ENCODE measurements at places on chromosomes 16 and 17.

DNA sequence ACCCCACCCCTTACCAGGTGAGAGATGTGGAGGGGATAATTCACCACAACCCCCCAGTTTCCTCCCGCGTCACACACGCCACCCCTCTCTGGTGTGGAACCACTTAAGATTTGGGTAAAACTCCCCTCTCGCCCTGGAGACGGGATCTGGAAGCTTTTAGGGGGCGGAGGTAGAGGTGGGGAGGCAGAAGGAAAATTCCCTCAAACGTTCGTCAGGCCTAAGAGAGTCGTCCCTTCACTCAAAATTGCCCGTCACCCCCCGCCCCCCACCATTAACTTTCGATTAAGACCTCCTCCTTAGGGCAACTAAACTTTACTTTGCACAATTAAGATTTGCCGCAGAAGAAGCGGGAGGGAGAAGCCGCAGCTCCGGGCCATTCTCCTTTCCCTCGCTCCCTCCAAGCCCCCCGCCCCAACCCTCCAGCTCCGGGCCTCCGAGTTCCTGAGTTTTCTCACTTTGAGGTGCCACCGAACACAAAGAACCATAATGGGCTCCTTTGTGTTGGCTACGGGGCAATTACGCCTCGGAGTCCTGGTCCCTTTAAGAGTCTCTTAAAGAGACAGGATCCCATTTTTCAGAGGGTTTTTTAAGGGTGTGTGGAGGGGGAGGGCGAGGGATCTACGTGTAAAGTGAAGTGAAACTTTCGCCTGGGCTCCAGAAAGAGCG, 985 bp upstream of the FZD2 start:
- DNase-seq, result no peak

DNA sequence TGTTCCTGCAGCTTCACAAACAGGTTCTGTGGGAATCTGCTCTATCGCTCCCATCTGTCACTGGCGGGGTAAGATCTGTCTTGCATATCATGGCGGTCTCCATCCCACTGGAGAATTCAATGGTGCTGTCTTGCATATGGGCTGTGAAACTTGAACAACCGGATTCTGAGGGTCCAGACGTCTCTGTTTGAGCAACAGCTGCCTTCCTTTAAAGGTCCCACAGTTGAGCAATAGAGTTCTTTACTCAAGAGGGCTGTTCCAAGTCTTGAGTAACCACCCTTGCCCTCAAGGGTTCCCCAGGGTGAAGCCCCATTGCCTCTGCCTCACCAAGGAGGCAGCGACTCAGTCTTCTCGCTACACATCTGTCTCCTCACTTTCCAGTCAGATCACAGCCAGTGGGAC, 50.8 kb downstream of the ZFHX3 start:
- DNase-seq, result no peak

DNA sequence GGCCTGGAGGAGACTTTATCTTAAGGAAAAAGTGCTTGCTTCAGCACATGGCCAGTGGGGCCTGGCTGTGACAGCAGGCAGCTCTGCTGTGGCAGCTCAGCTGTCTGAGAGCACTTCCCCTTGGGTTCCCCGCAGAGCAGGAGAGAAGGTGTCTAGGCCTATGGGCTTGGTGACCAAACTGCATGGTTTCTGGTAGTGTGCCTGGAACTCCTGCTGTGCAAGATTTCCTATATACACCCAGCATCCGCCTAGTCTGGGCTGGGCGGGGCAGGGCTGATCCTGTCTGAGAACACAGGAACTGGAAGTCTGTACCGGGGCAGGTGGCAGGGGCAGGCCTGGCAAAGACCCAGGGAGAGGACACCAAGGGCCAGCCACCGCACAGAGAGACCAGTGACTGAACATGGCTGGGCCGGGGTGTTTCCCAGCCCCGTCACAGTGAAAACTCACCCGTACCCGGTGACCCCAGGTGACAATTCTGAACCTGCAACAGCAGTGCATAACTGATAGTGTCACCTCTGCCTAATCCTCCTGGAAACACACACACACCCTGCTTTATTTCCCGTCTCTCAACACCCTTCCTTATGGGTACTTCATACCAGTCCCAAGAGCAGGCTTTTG, 39.3 kb downstream of the CHD9 start:
- no peak for DNase-seq

- peak; percentile 13 for DNase-seq
These were observed 521 bp downstream of the GGA2 start for GRCh38 chr16:23509782-23510163.

DNA sequence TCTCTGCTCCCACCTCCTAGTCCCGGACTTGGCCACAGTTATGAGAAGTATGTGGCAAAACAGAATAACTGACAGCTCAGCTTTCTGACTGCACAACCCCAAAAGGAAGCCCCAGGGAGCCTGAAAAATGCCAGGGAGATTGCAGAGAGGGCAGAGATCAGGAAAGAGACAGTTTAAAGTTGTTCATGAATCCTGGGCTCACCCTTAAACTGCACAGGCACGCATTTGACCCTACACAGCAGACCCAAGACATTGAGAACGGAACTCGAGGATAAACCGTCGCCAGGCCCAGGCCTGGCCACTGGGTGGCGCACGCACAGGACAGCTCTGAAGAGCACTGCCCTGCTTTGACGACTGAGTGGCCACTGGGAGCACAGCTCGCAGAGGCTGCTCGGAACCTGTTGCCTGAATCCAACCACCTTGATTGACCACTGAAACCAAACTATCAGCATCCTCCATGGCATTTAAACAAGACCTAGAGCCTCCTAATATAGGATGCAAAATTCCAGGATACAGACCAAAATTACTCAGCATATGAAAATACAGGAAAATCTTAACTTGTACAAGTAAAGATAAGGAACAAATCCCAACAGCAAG, 114.0 kb downstream of the C16orf95 start:
- peak; percentile 53 for DNase-seq

GRCh38 chr17:77862890-77863813, 95.4 kb upstream of the TNRC6C start:
- no peak for DNase-seq

DNA sequence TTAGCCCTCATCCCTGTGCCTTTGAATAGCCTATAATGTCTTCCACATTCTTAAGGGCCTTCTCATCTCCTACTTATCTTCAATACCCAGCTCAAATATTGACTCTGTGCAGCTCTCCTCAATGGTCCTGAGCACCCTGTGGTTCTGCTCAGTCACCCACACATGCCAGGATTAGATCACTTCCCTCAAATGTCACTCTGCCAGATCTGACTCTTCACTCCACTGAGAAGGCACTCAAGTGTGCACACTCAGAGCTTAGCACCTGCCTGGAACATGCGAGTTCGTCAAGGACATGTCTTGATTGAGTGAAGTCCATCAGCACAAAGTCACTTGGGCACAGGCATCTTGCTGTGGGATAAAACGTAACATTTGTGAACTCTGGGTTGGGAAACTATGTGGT, 404.8 kb downstream of the CDH13 start:
- DNase-seq, result no peak

- DNase-seq, result no peak
These were observed 55.8 kb downstream of the CDRT4 start for GRCh38 chr17:15411384-15412198.

- no peak for DNase-seq
These were observed 2.3 kb downstream of the TMEM107 start for GRCh38 chr17:8173871-8174322.

- DNase-seq, result no peak
These were observed 22.5 kb downstream of the DNAI2 start for GRCh38 chr17:74296548-74296936.

DNA sequence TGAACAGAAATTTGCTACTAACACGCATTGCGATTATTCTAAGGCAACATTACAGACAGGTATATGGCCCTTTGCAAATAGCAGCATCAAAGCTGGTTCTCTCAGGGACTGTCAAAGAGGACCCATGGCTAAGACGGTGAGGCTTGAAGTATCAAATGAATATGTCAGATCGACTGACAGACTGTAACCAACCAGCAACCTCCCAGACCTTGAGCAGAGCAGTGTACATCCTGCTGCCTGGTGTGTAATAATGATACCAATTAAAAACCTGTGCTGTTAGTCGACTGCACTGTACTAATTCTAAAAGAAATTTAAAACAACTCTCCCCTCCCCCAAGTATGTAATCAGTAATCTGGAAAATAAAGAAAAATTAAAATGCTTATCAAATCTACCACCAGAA, 35.9 kb upstream of the GHDC start:
- DNase-seq, result no peak

GRCh38 chr16:56279132-56279531, 87.8 kb downstream of the GNAO1 start:
- peak; percentile 7 for DNase-seq

DNA sequence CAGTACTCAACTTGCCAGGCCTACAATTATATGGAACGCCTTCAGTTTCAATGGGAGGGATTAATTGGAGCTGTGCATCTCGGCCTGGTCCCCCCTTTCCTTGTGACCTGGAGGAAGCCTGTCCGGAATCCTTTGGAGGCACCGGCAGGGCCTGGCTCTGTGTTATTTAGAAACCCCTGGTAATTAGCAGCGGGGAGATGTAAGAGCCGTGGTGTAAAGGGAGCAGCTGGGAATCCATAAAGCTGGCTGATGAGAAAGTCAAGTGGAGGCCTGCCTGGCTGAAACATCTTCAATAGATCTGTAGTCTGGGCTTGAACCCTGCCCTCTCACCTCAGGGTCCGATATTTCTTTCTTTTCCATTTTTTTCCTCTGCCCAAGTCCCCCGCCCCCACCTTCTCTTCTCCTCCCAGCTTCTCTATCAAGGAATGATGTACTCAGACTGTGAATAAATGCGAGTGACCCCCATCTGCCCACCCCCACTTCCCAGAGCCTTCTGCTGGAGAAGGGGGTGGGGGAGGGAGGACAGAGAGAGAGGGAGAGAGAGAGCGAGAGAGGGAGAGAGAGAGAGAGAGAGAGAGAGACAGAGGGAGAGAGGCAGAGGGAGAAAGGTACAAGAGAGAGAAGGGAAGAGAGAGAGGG, 495.5 kb upstream of the ZFHX3 start:
- no peak for DNase-seq

DNA sequence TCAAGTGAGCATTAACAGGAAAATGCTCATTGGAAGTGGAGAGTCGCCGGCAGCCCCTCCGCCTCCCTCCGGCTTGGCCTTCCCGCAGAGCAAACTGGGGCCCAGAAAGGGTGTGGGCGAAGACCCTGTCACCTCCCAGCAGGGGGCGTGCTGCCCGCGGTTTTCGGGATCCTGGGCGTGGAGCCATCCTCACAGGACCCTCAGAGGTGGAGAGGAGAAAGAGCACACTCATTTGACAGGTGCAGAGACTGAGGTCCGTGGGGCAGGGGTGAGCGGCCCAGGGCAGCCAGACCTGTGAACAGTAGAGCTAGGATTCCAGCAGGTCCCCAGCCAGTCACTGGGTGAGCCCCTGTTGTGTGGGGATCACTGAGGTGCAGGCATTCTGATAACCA, 1002.9 kb downstream of the KCNJ18 start:
- DNase-seq, result no peak

DNA sequence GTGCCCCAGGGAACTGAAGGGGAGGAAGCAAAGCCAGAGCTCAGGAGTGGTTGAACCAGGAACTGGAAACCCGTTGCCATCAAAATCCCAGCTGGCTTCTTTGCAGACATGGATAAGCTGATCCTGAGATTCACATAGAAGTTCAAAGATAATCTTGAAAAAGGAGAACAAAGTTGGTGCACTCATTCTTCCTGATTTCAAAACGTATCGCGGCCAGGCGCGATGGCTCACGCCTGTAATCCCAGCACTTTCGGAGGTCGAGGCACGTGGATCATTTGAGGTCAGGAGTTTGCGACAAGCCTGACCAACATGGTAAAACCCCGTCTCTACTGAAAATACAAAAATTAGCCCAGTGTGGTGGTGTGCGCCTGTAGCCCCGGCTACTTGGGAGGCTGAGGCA, 7.1 kb downstream of the RAP1GAP2 start:
- no peak for DNase-seq

DNA sequence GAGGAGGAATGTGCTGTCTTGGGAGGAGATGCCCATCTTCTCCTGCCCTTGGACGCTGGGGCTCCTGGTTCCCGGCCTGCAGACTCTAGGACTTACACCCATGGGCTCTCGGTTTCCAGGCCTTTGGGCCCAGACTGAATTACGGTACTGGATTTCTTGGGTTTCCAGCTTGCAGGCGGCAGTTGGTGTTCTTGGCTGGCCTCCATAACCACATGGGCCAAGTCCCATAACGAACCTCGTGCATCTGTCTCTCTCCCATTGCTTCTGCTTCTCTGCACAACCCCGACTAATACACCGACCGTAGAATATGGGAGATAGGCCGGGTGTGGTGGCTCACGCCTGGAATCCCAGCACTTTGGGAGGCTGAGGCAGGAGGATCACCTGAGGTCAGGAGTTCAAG, 162.6 kb downstream of the SDK2 start:
- no peak for DNase-seq

GRCh38 chr16:13155377-13155776, 254.0 kb downstream of the SHISA9 start:
- no peak for DNase-seq

- no peak for DNase-seq
These were observed 14.4 kb downstream of the FA2H start for GRCh38 chr16:74760007-74760767.
